ENCODE measurements at places on chromosomes 11 and 22.

- DNase-seq = no peak
These were observed 59.9 kb downstream of the APIP start for GRCh38 chr11:34856251-34856650.

DNA sequence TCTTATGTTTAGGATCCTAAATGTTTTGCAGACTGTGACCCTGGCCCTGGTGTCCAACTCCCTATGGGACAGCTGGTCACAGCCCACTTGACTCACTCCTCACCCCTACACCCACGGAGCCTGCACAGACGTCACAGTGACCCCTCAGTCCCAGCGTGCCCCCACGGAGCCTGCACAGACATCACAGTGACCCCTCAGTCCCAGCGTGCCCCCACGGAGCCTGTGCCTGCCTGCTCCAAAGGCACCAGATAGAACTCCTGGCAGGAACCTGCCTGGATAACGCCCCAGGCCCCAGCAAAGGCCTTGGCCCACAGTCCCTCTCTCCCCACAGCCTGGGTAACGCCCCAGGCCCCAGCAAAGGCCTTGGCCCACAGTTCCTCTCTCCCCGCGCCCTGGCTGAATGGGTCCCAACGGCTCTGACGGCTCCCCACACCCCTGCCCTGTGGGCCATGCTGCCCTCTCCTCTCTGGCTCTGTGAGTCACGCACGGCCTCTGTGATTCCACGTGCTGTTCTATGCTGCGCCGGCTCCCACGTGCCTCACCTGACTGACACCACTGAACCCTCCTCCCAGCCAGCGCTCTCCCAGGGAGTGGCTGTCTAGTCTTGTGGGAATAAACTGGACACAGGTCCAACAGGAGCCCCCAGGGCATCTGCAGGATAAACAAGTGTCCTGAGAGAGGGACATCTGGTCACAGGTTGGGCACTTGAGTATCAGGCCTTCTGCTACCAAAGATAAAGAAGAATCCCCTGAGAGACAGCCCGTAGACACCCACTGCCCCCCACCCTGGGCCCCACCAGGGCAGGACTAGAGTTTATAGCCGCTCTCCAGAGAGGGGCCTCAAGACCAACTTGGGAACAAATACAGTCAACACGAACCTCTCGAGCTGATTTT is 250.3 kb downstream of the BRD1 start:
- DNase-seq = no peak

DNA sequence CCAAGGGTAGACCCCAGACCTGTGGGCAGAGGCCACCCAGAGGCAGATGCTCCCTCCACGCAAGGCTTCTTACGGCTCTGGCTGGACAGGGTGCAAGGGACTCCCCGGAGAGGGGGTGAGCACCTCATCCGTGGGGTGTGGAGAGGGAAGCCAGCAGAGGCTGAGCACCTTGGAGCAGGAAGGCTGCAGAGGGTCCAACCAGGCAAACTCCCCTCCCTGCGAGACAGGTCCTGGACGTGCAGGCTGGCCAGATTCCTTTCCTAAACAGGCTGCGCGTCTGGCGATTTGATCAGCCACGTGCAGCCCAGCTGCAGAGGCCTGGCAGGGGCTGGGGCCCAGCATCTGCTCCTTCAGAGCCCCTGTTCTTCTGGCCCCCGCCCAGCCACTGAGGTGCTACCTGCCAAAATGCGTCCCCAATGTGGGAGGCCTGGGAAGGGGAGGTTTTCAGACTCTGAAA is 49.3 kb downstream of the WNT11 start:
- no peak for DNase-seq

GRCh38 chr11:12680246-12680939 is 6.2 kb downstream of the TEAD1 start:
- peak; percentile 3 for DNase-seq

GRCh38 chr11:105211806-105212554 is 72.4 kb upstream of the CARD18 start:
- DNase-seq = no peak

DNA sequence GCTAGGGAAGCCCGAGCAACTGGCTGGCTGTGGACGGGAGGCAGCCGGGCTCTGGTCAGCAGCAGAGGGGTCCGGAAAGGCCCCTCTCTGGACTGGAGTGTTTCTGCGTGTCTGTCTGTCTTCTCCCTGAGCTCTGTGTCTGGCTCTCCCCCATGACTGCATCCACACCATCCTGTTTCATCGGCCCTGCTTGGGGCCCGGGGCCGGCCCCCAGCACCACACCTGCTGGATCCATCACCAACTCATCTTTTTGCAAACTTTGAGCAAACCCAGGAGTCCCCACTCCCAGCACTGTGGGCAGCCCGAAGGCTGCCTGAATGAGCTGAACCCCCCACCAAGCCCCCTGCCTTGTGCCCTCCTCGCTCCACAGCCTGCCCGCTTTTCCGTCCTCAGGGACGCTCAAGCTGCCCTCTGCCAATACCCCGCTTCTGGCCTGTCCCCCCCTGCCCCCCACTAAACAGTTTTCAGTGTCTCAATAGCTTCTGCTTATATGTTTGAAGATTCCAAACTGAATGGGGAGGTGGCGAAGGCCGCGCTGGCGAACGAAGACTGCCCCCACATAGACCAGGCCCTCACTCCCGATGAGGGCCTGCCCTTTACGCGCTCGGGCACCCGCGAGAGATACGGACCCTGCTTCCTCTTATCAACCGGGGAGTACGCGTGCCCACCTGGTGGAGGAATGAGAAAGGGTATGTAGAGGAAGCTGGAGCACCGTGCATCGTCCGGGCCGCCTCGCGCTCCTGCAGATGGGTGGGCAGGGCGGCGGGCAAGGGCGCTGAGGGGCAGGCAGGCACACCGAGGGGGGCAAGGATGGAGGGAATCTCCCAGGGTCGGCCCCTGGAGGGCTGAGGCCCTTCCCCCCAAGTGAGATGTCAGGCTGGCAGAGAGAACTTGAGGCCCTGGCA is 44.6 kb downstream of the KCNC1 start:
- DNase-seq = no peak

DNA sequence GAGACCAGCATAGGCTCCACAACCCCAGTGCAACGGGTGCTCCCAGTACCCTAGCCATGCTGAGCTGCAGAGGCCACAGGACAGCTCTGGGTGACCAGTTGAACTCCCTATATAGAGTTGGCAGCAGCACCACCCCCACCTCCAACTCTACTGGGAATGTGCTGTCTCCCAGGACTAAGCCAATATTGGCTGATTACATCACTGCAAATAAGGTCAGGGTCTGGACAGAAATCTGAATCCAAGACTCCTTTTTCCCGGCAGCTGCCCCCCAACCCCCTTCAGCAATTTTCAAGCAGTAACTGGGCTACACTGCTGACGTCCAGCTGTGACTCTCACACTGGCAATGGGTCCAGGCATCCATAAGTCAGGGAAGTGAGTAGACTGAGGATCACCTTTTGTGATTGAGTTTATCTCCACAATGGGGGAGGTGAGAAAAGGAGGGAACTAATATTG is at the start of gene HPX:
TSS of gene HPX (minus strand) at position 82 of the 453 bp plus-strand sequence. CDS start at position 58, 24 bp downstream.
- no peak for DNase-seq

DNA sequence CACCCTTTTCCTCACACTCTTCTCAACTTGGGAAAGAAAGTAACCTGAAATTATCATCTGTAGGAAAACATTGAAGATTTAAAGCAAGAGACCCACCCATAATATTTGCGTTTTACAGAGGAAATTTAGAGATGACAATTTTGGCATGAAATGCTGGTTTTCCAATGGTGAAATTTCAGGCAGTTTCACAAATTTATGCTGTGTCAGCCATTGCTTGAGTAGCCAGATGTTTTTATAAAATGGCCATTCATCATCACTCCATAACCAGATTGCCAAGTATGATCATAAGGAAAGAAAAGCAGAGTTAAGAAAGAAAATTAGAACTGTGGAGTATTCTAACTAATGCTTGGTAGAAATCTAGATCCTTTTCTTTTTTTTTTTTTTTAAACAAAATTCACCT is 732.9 kb downstream of the NELL1 start:
- no peak for DNase-seq

DNA sequence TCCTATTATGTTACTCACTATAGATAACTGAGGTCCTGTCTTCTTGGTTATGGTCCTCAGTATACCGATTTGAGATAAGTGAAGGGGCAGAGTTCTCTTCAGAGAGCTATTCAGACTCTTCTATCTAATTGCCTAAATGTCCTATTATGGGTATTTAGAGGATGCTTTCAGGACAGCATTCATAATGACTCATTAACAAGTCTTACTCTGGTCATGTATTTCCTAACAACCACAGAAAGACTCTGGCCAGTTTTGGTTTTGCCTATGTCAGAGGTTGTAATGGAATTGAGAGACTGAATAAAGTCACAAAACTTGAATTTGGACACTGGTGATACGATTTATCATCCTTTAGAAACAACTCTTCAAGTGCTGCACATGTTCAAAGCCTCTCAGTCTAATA is 1233.0 kb downstream of the JRKL start:
- no peak for DNase-seq

DNA sequence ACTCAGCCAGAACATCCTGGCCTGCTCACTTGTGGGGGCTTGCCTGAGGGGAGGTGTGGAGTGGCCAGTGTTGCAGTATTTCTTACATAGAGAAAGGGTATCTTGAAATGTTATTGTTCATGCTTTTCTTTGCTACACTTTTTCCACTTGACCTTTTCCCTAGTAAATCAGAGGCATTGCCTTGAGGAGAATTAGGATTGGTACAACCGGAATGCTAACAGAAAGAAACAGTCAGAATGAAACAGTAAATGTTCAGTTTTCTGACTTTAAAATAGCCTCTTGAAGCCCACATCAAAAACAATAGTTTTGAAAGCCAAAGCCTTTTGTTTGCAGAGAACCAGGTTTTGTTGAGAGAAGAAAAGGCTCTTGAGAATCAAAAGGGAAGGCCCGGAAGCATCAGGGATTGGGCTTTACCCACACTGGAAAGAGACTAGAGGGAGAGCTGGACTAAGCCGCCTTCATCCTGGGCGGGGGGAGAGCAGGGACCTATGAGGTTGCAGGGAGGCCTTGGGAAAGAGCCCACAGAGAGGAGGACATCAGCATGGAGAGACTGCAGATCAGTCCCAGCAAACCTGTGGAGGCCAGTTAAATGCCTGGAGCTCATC is 12.4 kb downstream of the ADM start:
- no peak for DNase-seq

GRCh38 chr11:44565211-44565952 is at the start of gene CD82:
CD82 (plus strand) TSS chr11:44565663; CDS start chr11:44594663, 29,000 bp downstream.
- DNase-seq = peak; percentile 97

GRCh38 chr11:64760759-64761420 is 1.1 kb upstream of the PYGM start:
- DNase-seq = no peak

DNA sequence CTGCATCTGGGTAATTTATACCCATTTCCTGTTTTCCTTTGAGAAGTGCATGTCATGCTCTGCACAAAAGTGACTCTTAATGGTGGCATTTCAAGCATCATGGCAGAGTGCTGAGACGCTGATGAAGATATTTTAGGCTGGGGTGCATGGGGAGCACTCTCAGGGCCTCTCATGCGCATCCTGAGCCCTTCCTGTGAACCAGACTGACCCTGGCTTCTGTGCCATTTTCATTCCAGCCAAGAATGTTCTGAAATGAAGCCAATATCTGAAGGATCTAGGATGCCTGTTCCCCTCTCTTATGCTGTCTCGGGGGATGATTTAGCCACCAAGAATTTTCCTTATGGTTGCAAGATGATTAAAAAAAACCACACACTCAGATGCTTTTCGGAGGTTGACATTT is 61.5 kb downstream of the MIAT start:
- no peak for DNase-seq

- DNase-seq = no peak
These were observed 57.6 kb upstream of the B3GAT1 start for GRCh38 chr11:134469627-134470026.

GRCh38 chr11:133687781-133688180 is 155.5 kb upstream of the OPCML start:
- no peak for DNase-seq

DNA sequence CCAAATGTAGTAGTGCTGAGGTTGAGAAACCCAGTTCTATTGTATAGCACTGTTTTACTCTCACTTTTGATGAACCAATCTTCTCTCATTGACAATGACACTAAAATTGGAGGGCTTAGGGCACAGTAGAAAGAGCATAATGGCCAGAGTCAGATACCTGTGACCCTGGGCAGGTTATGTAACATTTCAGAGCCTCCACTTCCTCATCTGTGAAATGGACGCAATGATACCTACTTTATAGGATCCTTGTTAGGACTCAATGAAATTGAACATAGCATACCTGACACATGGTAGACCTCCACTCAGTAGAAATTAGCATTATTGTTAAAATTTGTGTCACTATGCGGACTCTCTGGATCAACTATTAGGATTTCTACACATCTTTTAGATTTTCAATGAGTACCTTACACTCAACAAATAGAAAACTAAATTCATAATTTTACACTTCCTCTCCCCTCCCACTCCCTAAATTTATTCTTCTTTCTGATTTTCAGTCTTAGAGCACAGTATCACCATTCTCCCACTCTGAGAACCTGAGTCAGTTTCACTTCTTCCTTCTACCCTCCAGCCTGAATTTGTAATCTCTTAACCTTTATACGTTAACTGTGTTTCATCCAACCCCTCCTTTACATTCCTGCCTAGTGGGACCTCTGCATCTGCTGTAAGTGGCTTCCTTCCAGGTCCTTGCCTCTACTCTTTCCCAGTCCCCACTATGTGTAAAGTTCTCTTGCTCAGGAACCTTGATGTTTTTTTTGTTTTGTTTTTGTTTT is 78.3 kb downstream of the MICAL2 start:
- DNase-seq = no peak

DNA sequence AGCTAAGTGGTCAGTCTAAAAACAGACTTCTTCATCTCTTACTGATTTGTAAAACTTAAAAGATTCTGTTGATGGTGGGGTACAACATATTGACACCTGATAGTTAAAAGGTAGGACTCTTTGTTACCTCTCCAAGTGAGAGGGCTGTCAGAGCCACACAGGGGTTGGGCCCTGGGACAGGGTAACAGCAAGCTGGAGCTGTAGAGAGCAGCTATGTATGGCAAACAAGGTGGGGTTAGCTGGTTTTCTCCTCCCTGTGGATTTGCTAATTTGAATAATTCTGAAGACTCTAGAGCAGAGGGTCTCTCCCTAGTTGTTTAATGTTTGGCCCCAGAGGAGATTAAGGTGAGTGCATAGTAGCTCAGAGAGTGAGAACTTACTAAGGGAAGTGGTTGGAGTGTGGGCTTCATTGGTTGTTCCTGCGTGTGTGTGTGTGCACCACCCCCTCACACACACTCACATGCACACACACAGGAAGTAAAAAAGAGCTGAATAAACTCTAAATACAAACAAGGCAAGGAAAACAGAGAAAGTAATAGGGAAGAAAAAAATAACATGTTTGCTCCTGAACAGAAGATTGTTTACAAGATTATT is 9.2 kb upstream of the GAS2 start:
- DNase-seq = no peak

GRCh38 chr11:17828311-17828751 is 93.8 kb downstream of the KCNC1 start:
- DNase-seq = no peak

Measured in T-helper 9 cell (primary cell).